ENCODE measurements at places on chromosomes 4 and X.

DNA sequence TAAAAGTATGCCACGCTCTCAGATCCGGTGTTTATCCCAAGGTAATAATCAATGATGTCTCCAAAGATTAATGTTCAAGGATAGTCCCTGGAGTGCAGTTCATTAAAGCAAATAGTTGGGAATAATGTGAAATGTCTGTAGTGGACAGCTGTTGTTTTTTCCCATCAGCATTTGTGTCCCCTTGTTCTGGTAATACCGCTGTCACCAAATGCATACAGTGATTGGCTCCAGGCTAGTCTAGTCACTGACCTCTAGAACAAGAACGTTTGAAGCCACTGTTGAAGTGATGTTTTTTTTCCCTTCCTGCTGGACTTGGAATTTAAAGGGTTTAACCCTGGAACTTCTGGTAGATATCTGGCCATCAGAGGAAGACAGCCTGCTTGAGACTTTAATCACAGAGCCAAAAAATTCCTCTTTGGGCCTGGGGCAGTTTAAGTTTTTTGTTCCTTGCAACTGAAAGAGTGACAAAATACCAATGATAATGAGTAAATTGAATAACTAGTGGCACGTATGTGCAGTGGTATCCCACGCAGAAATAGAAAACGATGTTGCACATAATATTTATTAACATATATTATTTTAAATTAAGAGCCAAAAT, 30.6 kb downstream of the HSD17B11 start:
- no peak for DNase-seq

DNA sequence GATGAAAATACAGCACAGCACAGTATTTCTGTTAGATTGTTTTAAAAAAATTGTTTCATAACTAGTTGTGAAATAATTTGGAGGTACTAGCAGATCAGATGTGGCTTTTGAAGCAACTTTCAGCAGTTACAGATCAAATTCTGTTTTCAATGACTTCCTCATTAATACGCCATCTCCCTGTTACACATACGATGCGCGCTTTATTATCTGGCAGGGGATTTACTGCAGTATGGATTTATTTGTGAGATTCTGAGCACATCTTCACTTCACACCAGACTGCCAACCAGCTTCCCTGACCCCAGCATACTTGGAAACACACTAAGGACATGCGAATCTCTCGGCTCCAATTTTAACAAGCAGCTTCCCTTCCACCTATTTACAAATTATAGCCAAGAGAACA, 235.5 kb upstream of the DIAPH2 start:
- DNase-seq = no peak

DNA sequence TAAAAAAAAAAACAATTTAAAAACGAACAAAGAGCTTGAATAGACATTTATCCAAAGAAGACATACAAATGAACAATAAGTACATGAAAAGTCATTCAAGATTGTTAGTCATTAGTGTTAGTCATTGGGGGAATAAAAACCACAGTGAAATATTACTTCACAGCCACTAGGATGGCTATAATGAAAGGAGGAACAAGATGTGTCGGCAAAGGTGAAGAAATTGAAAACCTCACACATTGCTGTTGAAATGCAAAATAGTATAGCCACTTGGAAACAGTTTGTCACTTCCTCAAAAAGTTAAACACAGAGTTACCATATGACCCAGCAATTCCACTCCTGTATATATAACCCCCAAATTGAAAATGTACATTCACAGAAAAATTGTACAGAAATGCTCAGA, 45.2 kb upstream of the SLC39A8 start:
- no peak for DNase-seq

DNA sequence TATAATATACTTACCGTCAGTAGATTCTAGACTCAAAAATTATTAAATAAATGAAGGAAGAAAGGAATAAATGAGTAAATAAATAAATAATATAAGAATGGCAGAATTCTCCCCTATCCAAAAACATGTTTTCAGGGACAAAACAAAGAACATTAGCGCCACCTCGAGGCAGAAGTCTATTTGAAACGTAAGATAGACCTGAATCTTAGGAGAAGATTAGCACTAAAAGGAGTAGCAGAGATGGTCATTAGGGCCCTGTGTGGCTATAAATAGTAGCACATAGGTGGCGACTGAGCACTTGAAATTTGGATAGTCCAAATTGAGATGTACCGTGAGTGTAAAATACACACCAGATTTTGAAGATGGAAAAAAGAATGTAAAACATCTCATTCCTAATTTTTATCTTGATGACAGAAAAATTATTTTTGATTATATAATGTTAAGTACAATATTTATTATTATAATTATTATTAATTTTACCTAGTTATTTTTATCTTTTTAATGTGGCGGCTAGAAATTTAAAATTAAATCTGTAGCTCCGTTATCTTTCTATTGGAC, 24.3 kb upstream of the SRD5A3 start:
- DNase-seq = no peak

DNA sequence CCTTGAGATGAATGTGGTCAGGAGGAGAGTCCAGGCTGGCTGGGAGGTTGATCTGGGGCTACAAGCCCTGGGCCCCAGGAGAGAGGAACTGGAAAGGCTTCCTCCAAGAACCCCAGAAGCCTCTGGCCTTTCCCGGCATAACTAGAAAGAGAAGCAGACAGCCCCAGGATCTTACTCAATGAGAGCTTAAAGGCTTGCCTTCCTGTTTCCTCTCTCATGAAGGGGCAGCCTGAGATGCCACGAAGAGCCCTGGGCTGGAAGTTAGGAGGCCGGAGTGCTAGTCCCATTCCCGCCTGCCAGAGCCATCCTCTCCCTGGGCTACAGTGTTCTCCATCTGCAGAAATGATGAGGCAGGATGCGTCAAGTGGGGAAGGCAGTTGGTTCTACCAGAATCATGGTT, 20.1 kb upstream of the XPNPEP2 start:
- no peak for DNase-seq

Data from stimulated activated CD8-positive, alpha-beta memory T cell treated with anti-CD3 and anti-CD28 coated beads, Interleukin-15, amount 100 ng/mL, for 4 hours (primary cell).